ENCODE measurements at places on chromosomes 2 and 18.

DNA sequence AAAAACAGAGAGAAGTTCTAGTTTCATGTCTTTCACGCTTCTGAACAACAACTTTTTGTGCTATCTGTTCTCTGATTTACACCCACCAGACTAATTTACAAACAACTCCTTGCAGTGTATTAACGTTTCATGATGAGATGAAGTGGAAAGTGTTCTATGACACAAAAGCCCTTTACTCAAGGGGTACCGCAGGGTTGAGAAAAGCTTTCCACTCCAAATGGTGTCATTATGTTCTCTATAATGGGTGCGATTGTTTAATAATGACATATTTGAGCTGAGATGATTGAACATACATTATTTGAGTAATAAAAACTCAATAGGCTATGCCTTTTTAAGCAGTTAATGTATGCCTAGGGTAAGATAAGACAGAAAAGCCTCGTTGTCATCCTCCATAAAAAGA is 76.3 kb downstream of the ACTR3 start:
- no peak for DNase-seq

GRCh38 chr18:36392979-36393287 is 95.4 kb downstream of the FHOD3 start:
- no peak for DNase-seq

- no peak for DNase-seq
Observed at GRCh38 chr2:227447606-227448005, 24.4 kb upstream of the AGFG1 start.

DNA sequence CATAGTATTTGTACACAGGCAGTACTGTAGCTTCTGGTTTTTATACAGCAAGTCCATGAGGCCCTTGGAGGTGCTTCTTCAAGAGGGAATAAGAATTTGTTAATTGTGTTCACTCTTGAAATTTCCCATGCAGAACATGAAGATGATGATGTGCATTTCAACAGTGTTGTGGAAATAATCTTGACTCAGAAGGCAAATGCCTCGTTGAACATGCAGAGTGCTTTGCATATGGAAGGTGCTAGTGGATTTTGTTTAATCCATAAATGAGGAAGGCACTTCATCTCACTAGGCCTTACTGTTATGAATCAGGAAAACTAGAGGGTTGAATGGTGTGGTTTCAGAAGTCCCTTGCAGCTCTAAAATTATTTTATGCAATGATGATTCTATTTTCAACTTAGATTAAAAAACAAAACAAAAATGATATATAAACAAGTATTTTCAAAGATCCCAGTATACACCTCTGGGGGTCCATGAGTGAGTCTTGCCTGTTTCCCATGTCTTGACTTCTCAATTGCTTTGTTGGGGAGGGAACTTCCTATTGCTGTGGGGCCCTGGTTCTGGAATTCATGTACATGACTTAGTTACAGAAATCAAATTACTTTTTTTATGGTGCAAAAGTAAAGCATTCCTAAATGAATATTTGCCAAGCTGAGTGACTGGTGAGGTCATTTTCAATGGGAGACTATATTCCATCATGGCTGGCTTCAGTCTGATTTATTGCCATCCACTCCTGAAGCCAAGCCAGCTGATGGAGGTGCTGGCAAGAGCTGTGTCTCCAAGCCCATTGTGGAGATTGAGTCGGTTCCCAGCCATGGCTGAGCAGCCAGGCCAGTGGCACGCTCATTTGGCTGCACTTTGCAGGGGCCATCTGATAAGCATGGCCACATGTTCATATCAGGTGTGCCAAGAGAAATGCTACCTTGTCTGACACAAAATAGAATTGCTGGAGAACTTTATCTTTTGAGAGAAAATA is 56.5 kb downstream of the MGAT5 start:
- no peak for DNase-seq

GRCh38 chr2:42523341-42523740 is 29.6 kb upstream of the KCNG3 start:
- no peak for DNase-seq
